ENCODE measurements at places on chromosomes 16 and 17.

- DNase-seq: no peak
Measured at GRCh38 chr17:49881054-49881402, 33.2 kb upstream of the TAC4 start.

DNA sequence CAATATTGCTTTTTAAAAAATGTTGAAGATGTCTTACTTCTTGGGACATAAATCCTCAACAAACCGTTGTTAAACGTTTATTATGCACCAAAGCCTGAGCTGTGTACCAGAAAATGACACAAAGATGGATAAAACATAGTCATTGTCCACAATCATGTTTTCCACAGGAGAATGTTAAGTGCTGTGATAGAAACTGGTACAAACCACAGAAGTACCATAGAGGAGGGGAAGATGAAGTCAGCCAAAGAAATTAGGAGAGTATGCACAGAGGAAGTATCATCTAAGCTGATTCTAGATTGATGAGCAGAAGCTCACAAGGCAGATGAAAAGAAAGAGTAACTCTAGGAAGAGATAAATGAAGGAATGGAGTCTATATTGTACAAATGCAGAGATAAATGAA, 142.6 kb upstream of the HLF start:
- no peak for DNase-seq

DNA sequence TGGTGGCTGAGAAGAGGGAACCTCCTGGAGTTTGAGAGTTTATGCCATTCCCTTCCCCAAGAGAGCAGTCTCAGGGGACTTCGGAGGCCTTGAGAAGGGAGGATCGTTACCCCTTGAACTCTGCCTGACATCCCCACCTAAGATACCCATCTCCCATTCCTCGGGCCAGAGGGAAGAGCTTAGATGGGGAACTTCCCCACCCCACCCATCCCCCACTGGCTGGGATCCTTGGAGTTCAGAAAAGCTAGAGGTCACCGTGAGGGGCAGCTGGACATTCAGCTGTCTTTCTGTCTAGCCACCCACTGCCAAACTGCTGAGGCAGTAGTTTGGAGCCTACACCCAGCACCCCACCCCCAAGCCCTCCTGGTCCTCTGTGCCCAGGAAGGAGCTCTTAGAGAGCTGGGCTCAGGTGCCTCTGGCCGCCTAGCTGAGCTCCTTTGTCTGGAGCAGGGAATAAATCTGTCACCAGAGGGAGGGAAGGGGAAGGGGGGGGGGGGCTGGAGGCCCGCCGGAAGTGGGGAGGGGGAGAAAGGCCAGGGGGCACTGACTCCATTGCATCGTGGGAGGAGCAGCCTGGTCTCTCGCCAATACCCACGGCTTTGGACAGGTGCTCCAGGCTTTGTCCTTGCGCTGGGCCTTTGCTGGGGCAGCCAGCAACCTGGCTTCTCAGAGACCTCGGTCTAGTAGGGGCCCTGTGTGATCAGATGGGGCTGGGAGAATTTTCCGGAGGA, 1.0 kb downstream of the HSD11B2 start:
- DNase-seq: no peak

GRCh38 chr17:16975277-16975651, 3.3 kb upstream of the TNFRSF13B start:
- no peak for DNase-seq

- DNase-seq: no peak
Measured at GRCh38 chr16:67657751-67658518, 2.1 kb downstream of the ACD start.

- peak; percentile 35 for DNase-seq
Measured at GRCh38 chr16:68247400-68247799, 2.2 kb downstream of the PLA2G15 start.

DNA sequence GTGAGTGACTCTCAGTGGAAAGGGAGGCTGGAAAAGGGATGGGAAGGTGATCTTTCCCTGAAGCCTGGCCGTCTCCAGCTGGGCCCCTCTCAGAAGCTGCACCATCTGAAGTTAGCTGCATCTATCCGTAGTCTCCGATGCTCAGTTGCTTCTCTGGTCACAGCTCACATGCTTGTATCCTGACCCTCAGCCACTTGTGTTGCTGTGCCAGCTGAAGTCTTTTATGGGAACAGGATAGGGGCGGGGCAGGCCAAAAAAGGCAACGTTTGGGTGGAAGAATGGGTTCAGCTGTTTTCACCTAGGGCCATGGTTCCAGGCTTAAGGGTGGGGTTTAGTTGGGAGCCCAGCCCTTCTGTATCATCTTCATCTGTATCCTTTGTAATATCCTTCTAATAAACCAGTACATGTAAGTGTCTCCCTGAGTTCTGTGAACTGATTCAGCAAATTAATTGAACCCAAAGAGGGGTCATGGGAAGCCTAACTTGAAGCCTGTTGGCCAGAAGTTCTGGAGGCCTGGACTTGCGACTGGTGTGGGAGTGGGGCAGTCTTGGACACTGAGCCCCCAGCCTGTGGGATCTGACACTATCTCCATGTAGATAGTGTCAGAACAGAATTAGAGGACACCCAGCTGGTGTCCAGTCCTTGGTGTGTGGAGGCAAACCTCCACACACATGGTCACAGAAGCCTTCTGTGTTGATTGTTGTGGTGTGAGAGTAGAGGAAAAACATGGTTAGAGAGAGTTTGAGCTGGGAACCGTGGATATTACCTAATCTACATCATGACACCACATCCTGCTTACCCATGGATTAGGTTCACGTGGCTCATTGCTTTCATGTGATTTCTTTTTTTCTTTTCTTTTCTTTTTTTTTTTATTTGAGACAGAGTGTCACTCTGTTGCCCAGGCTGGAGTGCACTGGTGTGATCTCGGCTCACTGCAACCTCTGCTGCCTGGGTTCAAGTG, 49.3 kb upstream of the FBXO47 start:
- no peak for DNase-seq

- DNase-seq: no peak
Measured at GRCh38 chr17:37761059-37761458, 16.2 kb upstream of the HNF1B start.

DNA sequence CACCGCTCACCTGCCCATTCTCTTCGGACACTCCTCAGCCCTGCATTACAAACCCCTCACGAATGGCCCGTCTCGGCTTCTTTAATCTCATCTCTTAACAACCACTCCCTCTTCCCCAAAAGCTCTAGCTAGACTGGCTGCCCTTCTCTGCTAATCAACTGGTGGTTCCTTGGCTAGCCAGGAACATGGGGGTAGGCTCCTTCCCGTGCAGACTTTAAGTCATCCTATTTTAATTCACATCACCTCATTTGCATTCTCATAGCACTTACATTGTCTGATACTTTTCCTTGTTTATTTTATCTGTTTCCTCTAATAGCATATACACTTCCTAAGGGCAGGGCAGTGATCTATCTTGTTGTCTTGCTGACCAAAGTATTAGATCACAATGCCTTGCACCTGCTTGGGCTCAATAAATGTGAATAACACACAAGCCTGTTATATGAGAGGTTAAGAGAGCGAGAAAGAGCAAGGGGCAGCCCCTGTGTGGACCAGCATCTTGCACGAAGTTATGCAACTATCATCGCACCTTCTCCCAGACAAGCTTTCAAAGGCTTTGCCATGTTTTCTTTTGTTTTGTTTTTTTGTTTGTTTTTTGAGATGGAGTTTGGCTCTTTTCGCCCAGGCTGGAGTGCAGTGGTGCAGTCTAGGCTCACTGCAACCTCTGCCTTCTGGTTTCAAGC, 9.8 kb downstream of the TP53 start:
- DNase-seq: no peak

- DNase-seq: no peak
Measured at GRCh38 chr17:50318501-50319285, 27.2 kb upstream of the XYLT2 start.

- no peak for DNase-seq
Measured at GRCh38 chr16:24896439-24896838, 50.7 kb downstream of the SLC5A11 start.

DNA sequence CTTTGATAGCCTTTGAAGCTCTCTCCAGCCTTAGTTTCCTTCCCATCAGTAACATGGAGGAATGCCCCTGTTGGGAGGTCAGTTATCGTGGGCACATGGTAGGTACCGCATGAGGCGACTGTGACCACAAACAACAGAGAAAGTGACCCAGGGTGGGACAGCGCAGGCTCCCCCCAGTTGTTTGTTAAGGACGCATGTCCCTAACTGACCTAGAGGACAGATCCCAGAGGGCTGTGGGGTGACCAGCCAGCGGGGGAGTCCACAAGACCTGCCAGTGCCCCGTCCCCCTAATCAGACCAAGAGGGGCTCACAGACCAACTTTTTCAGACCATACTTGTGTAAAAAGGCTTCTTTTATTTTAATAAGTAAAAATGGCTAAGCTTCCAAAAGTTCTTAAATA, 22.3 kb downstream of the KATNB1 start:
- no peak for DNase-seq

GRCh38 chr17:77862890-77863813, 95.4 kb upstream of the TNRC6C start:
- DNase-seq: no peak

GRCh38 chr16:8621222-8621571, 301 bp upstream of the METTL22 start:
- DNase-seq: no peak

DNA sequence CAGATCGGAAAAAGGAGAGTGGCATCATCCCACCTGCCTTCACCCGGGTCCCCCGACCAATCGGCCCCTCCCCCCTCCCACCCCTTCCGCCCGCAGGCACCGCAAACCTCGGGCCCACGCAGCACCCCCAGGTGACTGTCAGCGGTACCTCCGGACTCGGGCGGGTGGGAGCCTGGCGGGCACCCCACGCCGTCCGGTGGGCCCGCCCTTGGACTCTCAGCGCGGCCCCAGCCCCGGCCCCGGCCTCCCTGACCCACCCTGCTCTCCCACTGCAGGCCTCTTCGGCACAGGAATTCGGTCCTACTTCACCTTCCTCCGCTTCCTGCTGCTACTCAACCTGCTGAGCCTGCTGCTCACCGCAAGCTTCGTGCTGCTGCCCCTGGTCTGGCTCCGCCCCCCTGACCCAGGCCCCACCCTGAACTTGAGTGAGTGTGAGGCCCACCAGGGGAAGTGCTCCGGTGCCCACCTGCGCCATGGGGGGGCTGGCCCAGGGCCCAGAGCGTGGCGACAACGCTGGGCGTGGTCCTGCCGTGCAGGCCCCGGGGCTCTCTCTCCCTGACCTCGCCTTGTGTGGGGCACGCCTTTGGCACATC, 1.6 kb downstream of the TMC8 start:
- peak; percentile 88 for DNase-seq

GRCh38 chr16:77931058-77931457, 91.3 kb upstream of the CLEC3A start:
- DNase-seq: no peak

GRCh38 chr16:21037736-21038135, 112.9 kb downstream of the DNAH3 start:
- DNase-seq: no peak

GRCh38 chr16:49487746-49488145, 114.1 kb downstream of the C16orf78 start:
- DNase-seq: peak; percentile 12

- DNase-seq: no peak
Measured at GRCh38 chr17:78767806-78768205, 14.3 kb downstream of the CYTH1 start.

DNA sequence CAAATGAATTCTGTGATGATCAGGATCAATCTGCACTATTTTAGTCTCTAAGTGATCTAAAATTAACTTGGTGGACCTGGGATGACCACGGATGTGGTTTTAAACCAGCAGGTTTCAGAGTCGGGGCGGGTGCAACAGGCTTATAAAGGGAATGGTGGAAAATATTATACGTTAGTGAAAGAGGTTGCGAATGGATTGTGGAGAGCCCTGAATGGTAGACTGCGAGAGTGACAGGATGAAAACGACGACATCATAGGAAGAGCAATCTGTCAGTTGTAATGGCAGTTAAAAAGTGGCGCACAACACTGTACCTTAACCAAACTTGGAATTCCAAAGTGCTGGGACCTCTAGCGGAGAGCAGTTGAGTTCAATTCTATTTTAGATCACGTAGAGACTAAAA, 1.2 kb upstream of the CYB5B start:
- no peak for DNase-seq

- DNase-seq: no peak
Measured at GRCh38 chr16:60302676-60303075, 1568.6 kb upstream of the GOT2 start.

GRCh38 chr16:72743011-72743761, 304.7 kb downstream of the ZFHX3 start:
- no peak for DNase-seq

- DNase-seq: no peak
Measured at GRCh38 chr17:30981531-30982519, 11.0 kb downstream of the RNF135 start.
